ENCODE measurements at places on chromosomes 6 and 20. TPM values are rescaled to one million over a fixed set of nuclear protein-coding genes. Genes with fewer than 3 reads are reported as not detected.

AGER gene
- 14.3 TPM for polyA plus RNA-seq

MYBL2 gene
- 19.2 TPM for polyA plus RNA-seq

NDUFAF5 gene
- 33.1 TPM for polyA plus RNA-seq

MOG gene
- not detected for polyA plus RNA-seq

TBX18 gene
- polyA plus RNA-seq: 7.0 TPM

CD109 gene
- 14.8 TPM for polyA plus RNA-seq

FOXS1 gene
- polyA plus RNA-seq: 8.4 TPM

CGA gene
- polyA plus RNA-seq: 2.6 TPM

TMEM14A gene
- polyA plus RNA-seq: 53.5 TPM

PGC gene
- not detected for polyA plus RNA-seq

OR2H1 gene
- polyA plus RNA-seq: not detected

GRCh38 chr6:39217177-39217864 is 12.0 kb downstream of the KCNK5 start:
- no peak for DNase-seq

GRCh38 chr6:146613947-146614346 is 15.2 kb downstream of the ADGB start:
- no peak for DNase-seq

DNA sequence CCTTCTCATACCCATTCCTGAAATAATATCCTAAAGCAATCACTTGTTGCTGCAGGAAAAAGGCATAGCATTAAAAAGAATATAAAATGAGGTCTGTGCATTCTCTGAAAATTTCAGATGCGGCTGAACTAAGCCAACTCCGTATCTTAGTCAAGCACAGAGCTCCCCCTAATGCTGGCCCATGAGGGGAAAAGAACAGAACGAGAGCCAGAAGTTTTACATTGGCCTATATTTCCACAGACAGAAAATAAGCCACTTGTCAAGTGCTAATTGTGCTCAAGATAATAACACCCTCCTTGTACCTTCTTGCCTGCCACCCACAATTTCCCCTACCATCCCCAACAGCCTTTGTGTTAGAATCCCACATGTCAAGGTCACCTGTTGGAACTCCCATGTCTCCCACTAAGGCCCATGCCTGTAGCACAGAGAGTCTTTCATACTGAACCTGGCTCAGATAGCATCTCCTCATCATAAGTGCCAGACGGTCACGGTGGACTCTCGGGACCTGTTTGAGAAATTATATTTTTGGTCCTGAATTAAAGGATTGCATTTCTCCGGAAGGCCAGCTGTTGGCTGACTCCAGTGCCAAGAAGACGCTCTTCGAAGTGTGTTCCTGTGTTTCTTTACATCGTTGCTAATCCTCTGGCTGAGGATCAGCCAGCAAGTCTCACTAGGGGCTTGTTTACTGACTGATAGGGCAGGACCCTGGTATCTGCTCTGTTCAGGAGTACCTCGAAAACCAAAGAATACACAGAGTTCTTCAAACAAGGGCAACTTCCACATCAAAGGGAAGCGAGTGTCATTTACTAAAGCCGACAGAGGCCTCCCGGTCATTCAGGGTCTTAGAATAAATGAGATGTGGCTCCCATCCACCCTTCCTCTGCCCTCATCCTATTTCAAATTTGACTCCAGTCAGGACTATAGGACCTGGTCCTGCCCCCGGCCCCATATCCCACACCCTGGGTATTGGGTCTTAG is 183.4 kb upstream of the FBXL4 start:
- no peak for DNase-seq

- no peak for DNase-seq
These were observed 198.2 kb downstream of the WDR27 start for GRCh38 chr6:169503422-169504152.

GRCh38 chr20:38787870-38788269 is 17.6 kb upstream of the PPP1R16B start:
- DNase-seq: no peak

GRCh38 chr20:63534831-63535651 is 2.1 kb downstream of the PTK6 start:
- DNase-seq: no peak

DNA sequence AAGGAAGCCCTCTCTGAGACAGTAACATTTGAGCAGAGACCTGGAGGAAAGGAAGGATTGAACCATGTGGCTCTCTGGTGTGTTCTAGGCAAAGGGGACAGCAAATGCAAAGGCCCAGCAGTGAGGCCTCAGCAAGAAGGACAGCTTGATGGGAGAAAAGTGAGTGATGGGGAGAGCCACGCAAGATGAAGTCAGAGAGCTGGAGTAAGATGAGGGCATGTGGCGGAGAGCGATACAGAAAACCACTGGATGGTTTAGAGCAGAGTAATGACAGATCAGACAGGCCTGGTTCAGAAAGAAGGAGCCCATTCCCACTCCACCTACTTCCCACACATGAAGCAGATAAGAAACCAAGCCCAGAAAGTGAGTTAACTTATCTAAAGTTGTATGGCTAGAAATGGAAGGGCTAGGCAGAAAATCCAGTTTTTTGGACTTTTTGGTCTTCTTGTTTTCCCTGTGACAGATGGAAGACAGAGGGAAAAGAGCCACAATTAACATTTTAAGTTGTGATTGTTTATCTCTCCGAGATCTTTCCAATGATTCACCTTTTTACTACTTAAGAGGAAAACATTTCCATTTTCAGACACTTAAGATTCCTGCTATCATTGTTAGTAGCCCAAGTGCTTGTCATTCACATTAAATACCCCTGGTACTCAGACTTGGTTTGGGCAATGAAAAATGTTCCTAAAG is 723 bp upstream of the SNPH start:
- no peak for DNase-seq

DNA sequence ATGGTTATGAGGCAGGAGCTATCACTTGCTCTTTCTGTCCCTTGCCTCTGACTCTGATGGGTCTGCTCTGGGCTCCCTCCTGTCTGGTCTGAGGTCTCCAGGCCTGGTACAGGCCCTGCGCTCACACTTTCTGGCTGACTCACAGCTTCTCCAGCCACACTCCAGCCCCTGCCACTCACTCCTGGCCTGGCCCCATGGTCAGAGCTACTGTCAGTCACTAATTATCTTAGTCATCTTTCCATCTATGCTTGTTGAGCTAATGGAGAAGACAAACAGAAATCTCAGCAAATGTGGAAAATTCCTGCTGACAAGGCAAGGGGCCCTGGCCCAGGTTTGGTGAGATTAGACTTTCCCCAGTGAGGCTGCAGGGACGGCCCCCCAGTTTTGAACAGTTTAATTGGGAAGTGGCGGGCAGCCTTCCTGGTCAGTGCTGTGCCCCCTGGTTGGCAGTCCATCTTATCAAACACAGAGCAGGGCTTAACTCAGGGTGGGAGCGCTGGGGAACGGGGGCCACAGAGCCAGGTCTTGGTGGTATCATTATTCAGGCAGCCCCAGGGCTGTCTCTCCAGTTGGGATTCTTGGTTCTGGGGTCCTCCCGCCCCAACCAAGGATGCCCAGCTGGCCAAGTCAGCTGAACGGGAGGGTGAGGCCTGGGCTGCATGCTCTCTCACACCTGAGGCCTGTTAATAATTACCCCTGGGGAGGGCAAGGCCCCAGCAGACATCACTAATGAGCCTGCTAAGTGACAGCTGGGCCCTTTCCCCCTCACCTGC is 63.4 kb downstream of the VEGFA start:
- DNase-seq: no peak

GRCh38 chr20:44495802-44496481 is 20.3 kb downstream of the TTPAL start:
- DNase-seq: no peak

- DNase-seq: no peak
These were observed 44.6 kb downstream of the SYNJ2 start for GRCh38 chr6:158026054-158026900.

DNA sequence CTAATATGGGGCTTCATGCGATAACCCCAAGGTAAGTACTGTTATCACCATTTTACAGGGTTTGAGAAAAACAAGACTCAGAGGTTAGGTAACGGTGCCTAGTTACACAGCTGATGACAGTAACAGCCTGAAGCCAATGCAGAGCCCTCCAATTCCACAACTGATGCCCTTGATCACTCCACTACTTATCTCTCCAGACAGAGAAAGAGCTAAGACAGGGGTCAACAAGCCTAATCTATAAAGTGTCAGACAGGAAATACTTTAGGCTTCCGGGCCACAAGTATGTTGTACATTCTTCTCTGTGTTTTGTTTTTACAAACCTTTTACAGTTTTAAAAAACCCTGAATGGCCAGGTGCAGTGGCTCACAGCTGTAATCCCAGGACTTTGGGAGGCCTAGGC is 50.9 kb downstream of the MAP7 start:
- no peak for DNase-seq

- DNase-seq: no peak
These were observed 65.1 kb upstream of the CDH4 start for GRCh38 chr20:61186771-61187472.

DNA sequence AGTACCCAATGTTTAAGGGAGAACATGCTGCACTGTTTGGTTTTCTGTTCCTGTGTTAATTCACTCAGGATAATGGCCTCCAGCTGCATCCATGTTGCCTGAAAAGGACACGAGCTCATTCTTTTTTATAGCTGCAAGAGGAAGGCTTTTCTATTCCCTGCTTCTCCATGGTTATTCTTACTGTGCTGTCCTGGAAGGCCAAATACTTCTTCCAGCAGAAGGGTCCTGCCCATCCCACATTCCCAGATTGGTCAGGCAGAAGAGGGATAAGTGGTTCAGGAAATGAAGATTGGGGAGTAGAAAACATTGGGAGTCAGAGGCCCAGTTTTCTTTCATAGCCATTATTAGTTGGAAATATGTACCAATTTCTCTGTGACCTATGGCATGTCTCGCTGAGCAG is 122.4 kb downstream of the TCP11 start:
- DNase-seq: no peak

DNA sequence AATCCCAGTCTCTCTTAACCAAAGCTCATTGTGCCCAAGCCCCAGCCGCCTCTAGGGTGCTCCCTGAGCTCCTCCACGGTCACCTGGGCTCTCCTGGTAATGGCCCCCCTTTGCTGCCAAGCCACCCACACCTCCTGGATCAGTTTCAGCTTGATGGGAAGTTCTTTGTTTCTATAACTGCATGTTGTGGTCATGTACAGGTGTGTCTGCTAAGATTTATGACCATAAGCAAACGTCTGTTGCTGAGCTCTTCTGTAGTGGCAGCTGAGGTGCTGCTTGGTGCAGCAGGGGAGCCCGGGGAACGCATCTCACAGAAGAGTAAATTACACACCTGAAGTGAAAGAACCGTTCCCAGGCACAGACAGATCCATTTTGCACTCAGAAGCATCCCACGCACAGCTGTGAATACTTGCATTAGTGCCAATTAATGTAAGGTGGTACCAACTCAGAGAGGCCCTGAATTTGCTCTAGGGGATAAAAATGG is 194.6 kb upstream of the ARID1B start:
- DNase-seq: no peak

GRCh38 chr6:108031968-108032367 is 42.6 kb downstream of the OSTM1 start:
- no peak for DNase-seq

- no peak for DNase-seq
These were observed 17.4 kb upstream of the NCOA3 start for GRCh38 chr20:47484303-47484702.

DNA sequence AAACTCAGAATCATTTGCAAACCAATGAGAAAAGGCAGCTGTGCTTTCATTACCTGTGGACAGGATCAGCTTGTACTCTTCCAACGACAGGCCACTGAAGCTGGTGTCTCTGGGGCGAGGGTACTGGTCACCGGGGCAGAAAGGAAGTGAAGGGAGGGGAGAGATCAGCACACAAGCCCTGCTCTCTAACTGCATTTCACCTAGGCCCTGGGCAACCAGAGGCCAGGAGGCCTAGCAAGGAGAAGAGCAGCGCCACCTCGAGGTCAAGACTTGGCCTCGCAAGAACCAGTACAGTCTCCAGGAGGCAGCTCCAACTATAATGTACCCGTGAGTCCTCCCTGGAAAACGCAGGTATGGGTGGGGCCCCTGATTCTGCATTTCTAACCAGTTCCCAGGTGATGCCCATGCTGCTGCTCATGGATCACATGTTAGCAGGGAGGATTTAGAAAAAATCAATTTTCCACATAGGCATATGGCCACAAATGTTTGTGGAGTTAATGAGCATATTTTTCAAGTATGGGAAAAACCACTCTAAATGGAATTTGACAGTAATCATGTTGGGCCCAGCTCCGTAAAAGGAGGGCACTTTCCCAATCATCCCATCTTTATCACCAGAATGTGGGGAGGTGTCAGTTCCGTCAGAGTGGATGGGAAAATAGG is 11.0 kb downstream of the UQCC2 start:
- no peak for DNase-seq

- no peak for DNase-seq
These were observed 308.3 kb upstream of the PREP start for GRCh38 chr6:105711216-105711615.

DNA sequence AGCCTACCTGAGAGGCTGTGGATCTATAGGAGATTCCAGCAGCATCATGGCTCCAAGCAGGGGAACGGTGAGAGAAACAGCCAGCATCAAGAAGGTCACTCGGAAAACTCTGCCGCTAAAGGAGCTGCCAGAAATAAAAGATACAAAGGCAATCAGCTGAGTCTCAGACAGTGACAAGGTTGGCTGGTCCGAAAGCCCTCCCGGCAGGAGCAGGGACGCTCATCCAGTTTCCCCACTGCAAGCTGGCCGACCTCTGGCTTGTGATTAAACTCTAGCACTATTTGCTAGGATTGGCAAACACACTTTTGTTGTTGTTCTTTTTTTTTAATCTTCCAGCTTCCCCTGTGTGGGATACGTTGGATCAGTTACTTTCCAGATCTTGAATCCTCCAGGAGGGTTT is 8.7 kb downstream of the APMAP start:
- DNase-seq: no peak

- DNase-seq: no peak
These were observed 1666.3 kb downstream of the HACE1 start for GRCh38 chr6:103193413-103193812.

GRCh38 chr6:137907170-137907569 is 40.1 kb downstream of the TNFAIP3 start:
- no peak for DNase-seq

- no peak for DNase-seq
These were observed 48.4 kb upstream of the ARMC2 start for GRCh38 chr6:108799791-108800190.

GRCh38 chr20:23082846-23083552 is 3.1 kb downstream of the CD93 start:
- no peak for DNase-seq

DNA sequence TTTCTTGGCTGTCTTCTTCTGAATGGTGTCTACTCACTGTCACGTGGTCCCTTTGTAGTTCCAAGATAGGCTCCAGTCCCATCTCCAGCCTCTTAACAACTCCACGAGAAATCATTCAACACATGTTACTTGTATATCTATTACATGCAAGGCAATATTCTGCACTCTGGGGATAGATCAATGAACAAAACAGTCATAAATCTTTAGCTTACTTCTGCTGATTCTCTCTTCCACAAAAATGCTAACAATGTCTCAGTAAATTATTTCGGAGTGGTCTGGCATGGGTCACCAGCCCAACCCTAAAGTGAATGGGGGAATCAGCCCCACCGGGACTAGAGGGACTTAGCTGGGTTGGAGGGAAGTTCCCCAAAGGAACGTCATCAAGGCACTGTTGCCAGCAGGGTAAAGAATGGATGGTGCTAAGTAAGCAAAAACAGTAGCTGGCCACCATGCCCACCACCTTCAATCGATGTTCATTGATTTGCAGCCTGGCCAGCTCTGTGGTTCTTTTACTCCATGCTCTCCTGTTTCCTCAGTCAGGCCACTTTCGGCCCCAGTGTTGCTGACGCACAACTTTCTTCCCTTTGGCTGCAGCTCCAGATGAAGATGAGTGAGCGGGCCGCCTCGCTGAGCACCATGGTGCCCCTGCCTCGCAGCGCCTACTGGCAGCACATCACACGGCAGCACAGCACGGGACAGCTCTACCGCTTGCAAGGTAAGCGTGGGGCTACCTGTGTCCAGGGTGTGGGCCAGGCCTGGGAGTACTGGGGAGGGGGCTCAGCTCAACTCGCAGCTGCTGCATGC is 167.7 kb downstream of the DOK5 start:
- DNase-seq: no peak

Measured in left renal pelvis (tissue), 4 donors.